ENCODE measurements at places on chromosomes 1 and 21. TPM values are rescaled to one million over a fixed set of nuclear protein-coding genes. Genes with fewer than 3 reads are reported as not detected.

SHE gene
- 2.0 TPM for polyA plus RNA-seq

DNA sequence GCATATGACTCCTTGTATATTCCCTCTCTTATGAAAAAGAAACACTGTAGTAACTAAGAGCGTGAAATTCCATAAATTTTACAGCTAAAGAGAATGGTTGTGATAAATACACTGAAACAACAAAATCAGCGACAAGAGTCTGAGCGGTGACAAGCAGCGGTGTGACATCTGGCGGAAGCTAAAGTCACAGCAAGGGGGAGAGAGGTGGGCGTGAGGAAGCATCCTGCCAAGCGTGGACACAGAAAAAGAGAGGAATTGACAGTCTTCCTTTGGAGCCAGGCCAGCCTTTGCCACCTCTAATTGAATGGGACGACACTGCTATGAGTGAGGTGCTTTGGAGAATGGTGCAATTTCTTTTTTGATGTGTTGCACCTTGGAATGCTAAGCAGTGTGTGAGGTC lies 25.9 kb downstream of the PSMB2 start:
- H3K27me3 ChIP-seq, result peaks cover 22% of the 10 kb centered on the region
- no peak for DNase-seq
- H3K4me3 ChIP-seq, result no peak overlapping the region
- H3K4me1 ChIP-seq, result peaks cover 7% of the 10 kb centered on the region
- H3K36me3 ChIP-seq, result peaks cover 7% of the 10 kb centered on the region
- no peak overlapping the region for H3K27ac ChIP-seq

ANXA9 gene
- polyA plus RNA-seq, result 2.0 TPM

DNA sequence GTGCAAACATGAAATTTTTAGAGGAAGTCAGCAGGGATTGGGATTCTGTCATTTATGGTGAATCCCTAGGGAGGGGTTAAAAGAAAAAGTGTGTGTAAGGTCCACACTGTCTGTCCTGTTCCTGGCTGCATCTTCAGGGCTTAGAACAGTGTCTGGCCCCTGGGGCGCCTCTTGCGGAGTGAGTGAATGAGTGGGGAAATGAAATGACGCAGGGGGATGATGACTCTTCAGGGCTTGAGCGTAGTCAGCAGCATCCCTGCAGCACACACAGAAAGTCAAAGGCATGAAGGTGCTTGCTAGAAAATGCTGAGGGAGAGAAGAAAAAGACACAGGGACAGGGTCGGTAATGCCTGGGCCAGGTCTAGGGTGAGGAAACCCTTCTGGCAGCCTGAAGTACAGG lies 57.8 kb downstream of the PGBD5 start:
- no peak overlapping the region for H3K27ac ChIP-seq
- H3K4me1 ChIP-seq, result no peaks in the 10 kb centered on the region
- H3K36me3 ChIP-seq, result no peaks in the 10 kb centered on the region
- DNase-seq, result no peak

DNA sequence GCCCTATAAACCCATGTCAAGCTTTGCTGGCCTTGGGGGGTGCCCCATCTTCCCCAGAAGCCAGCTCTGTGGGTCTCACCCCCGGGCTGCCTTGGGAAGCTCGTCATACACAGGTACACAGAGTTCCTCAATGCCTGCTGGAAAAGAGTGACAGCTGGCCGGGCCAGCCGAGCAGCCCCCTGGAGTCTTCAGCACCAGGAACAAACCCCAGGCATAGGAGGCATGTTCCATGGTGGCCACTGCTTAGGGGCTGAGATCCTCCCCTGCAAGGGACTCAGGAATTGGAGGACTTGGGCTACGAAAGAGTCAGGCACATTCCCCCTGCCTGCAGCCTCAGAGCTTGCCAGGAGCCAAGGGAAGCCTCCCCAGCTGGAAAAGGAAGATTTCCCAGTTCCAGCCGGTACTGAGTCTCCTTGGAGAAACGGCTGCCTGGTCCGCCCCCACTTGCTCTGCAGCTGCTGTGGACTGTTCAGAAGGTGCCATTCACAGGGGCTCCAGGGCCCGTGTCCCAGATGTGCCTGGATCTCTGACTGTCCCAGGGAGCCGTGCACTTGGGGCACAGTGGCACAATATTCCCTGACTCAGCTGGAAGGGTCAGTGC lies 89.5 kb downstream of the STUM start:
- H3K4me1 ChIP-seq, result no peaks in the 10 kb centered on the region
- DNase-seq, result no peak
- H3K36me3 ChIP-seq, result no peaks in the 10 kb centered on the region
- no peak overlapping the region for H3K4me3 ChIP-seq

DNA sequence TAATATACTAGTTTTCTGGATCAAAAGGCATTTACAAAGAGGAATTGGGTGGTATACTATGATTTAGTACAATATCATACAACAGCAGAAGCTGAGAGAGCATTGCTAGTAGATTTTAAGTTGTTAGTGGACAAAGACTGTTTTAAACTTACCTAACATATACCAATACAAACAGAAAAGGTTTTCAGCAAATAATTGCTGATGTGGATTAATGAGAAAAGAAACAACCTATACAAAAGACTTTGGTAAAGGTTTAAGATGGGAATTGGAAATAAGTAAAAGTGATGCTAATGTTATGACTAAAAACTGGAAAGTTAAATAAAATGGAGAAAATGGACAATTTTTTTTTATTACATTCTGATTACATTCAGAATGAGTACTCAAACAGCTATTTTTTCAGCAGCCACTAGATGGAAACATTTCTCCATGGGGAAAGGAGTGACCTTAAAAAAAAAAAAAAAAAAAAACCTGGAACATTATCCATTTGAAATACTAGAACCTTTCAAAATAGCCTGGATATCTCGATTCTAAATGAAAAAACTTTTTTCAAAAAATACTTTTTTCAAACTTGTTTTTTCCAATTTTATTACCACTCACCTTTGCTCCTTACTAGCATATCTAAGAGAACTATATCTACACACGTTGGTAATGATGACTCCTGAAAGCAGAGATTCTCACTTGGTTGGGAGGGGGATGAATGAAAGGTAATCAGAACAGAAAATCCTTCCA lies 55.4 kb downstream of the EPRS1 start:
- H3K36me3 ChIP-seq, result peaks cover 24% of the 10 kb centered on the region
- H3K4me3 ChIP-seq, result no peak overlapping the region
- H3K27me3 ChIP-seq, result no peaks in the 10 kb centered on the region
- H3K27ac ChIP-seq, result no peak overlapping the region
- DNase-seq, result peak; percentile 60

- peaks cover 24% of the 10 kb centered on the region for H3K4me1 ChIP-seq
- H3K4me3 ChIP-seq, result no peak overlapping the region
- no peak overlapping the region for H3K27ac ChIP-seq
- no peaks in the 10 kb centered on the region for H3K36me3 ChIP-seq
- no peaks in the 10 kb centered on the region for H3K27me3 ChIP-seq
- DNase-seq, result no peak
Measured at GRCh38 chr1:219784660-219785381, 143.5 kb downstream of the SLC30A10 start.

GRCh38 chr1:61501971-61502916 lies 222.7 kb downstream of the TM2D1 start:
- H3K4me3 ChIP-seq, result no peak overlapping the region
- H3K27ac ChIP-seq, result no peak overlapping the region
- peaks cover 6% of the 10 kb centered on the region for H3K4me1 ChIP-seq
- H3K36me3 ChIP-seq, result no peaks in the 10 kb centered on the region

EPHA8 gene
- polyA plus RNA-seq, result 13.2 TPM

- no peaks in the 10 kb centered on the region for H3K27me3 ChIP-seq
- H3K4me3 ChIP-seq, result no peak overlapping the region
- no peaks in the 10 kb centered on the region for H3K36me3 ChIP-seq
- H3K4me1 ChIP-seq, result no peaks in the 10 kb centered on the region
- DNase-seq, result no peak
- H3K27ac ChIP-seq, result no peak overlapping the region
Measured at GRCh38 chr1:177023249-177023648, 141.3 kb downstream of the ASTN1 start.

DNA sequence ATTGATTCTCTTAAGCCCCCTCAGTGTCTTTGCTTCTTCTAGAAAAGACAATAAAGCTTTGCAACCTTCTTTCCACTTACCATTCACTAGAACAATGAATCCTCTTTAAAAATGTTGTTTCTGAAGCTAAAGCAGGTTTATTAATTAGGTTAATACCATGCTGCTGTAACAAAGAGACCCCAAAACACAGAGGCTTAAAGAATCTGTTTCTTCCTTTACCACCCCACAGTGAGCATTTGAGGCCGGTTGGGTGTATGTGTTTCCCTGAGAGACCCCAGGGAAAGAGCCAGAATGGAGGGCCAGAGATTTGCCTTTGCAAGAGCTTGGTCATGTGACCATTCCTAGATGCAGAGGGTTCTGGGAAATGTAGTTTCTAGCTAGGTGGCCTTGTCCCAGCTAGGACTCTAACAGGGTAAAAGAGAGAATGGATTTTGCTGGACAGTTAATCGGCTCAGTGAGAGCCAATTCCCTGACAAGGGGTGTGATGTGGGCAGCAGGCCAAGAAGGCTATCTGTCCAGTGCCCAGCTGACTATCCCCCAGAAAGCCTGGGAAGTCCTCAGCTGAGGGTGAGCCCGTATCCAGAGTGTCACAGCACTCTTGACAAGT lies 191.8 kb upstream of the TMEM51 start:
- no peak for DNase-seq
- no peaks in the 10 kb centered on the region for H3K27me3 ChIP-seq
- H3K4me1 ChIP-seq, result peaks cover 9% of the 10 kb centered on the region
- no peaks in the 10 kb centered on the region for H3K36me3 ChIP-seq
- no peak overlapping the region for H3K4me3 ChIP-seq

- H3K27me3 ChIP-seq, result no peaks in the 10 kb centered on the region
- no peak overlapping the region for H3K4me3 ChIP-seq
- no peaks in the 10 kb centered on the region for H3K36me3 ChIP-seq
Measured at GRCh38 chr1:203271962-203272632, 33.2 kb upstream of the BTG2 start.

DNA sequence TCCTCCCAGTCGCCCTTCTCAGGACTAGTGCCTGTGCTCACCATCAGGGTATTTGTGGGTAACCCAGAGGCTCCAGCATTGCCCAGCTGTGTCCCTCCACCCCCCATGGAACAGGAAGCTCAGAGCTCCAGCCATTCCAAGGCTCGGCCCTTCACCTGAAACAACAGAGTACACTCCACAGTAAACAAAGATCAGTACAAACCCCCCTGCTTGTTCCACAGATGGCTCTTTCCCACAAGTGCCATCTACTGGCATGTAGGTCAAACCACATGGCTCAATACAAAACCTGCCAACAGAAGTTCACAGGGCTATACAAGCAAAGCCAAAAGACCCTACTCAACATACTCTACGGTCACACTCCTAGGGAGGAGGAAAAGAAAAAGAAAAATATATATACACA lies 258.7 kb downstream of the AGBL4 start:
- no peaks in the 10 kb centered on the region for H3K36me3 ChIP-seq
- H3K27me3 ChIP-seq, result no peaks in the 10 kb centered on the region
- no peak overlapping the region for H3K4me3 ChIP-seq
- no peak for DNase-seq

DNA sequence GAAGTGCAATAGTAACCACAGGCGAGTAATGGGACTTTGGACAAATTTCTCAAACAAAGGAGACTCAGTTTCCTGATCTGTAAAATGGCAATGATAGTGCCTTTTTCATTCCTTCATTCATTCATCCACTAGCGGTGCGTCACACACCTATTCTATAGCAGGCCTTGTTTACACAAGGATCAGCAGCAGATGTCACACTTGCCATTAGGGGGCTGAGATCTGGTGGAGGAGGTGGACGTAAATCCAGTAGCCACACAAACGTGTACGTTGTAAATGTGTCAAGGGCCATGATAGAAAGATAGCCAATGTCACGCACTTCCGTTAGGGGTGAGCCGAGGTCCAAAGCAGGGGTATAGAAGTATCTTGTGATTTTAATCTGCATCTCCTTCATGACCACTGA lies 34.2 kb downstream of the SERINC2 start:
- no peak overlapping the region for H3K27ac ChIP-seq
- DNase-seq, result no peak
- no peaks in the 10 kb centered on the region for H3K36me3 ChIP-seq
- H3K4me1 ChIP-seq, result no peaks in the 10 kb centered on the region
- no peak overlapping the region for H3K4me3 ChIP-seq

DNA sequence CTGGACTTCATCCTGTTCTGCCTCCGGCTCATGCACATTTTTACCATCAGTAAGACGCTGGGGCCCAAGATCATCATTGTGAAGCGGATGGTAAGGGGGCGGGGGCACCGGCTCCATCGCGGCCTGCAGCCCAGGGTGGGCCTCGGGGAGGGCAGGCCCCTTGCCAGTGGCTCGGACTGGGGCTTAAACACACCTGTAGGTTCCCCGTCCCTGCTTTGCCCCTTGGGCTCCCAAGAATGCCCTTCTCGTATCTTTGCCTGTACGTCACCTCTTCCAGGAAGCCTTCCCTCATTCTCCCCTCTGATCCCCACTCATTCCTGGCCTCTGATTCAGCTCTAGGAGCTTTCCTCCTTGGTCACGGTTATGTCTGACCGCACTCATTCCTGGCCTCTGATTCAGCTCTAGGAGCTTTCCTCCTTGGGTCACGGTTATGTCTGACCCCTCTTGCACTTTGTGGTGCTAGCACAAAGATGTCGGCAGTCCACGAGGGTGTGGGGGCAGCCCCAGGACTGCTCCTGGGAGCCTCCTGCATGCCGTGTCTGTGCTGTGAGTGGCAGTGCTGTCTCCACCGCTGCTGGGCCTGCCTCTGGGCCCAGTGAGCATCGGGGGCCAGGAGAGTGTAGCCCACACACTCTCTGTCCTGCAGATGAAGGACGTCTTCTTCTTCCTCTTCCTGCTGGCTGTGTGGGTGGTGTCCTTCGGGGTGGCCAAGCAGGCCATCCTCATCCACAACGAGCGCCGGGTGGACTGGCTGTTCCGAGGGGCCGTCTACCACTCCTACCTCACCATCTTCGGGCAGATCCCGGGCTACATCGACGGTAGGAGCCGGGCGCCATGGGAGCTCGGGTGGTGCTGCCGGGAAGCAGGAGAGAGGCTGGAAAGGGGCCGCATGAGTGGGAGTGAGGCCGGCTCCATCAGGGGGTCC lies 49.1 kb upstream of the LRRC3 start:
- no peaks in the 10 kb centered on the region for H3K27me3 ChIP-seq
- H3K4me1 ChIP-seq, result no peaks in the 10 kb centered on the region
- no peak overlapping the region for H3K27ac ChIP-seq
- H3K4me3 ChIP-seq, result no peak overlapping the region

GRCh38 chr1:236795035-236795756 lies at the start of gene MTR:
TSS of gene MTR (plus strand) at chr1:236795292. CDS start at chr1:236795704, 412 bp downstream.
- H3K36me3 ChIP-seq, result no peaks in the 10 kb centered on the region
- DNase-seq, result peak; percentile 99
- H3K27me3 ChIP-seq, result no peaks in the 10 kb centered on the region
- H3K27ac ChIP-seq, result peak within 1 kb of the TSS; percentile 92
- H3K4me3 ChIP-seq, result peak within 1 kb of the TSS; percentile 93
- H3K4me1 ChIP-seq, result peaks cover 26% of the 10 kb centered on the region

GRCh38 chr1:22437573-22437972 lies 14.1 kb upstream of the ZBTB40 start:
- no peaks in the 10 kb centered on the region for H3K36me3 ChIP-seq
- H3K4me1 ChIP-seq, result peaks cover 8% of the 10 kb centered on the region
- no peak for DNase-seq
- H3K27ac ChIP-seq, result no peak overlapping the region

CFAP57 gene
- polyA plus RNA-seq, result 0.09 TPM

- peaks cover 11% of the 10 kb centered on the region for H3K4me1 ChIP-seq
- peaks cover 76% of the 10 kb centered on the region for H3K27me3 ChIP-seq
- H3K36me3 ChIP-seq, result no peaks in the 10 kb centered on the region
- H3K27ac ChIP-seq, result no peak overlapping the region
Measured at GRCh38 chr1:148353461-148354283, 129.4 kb downstream of the PPIAL4G start.

- no peaks in the 10 kb centered on the region for H3K36me3 ChIP-seq
- H3K27ac ChIP-seq, result no peak overlapping the region
- DNase-seq, result no peak
Measured at GRCh38 chr1:56547977-56548376, 31.4 kb downstream of the PLPP3 start.

SLC19A2 gene
- 19.4 TPM for polyA plus RNA-seq

IRF6 gene
- 1.9 TPM for polyA plus RNA-seq
